Astrocyte of the spinal cord (primary cell): ENCODE measurements at places on chromosomes 7 and 10.

GRCh38 chr7:83821866-83822265 lies 172.9 kb upstream of the SEMA3E start:
- no peak for DNase-seq

GRCh38 chr7:65796205-65796604 lies 76.7 kb upstream of the VKORC1L1 start:
- DNase-seq: no peak

GRCh38 chr7:149869291-149869650 lies 4.5 kb upstream of the ATP6V0E2 start:
- no peak for DNase-seq

DNA sequence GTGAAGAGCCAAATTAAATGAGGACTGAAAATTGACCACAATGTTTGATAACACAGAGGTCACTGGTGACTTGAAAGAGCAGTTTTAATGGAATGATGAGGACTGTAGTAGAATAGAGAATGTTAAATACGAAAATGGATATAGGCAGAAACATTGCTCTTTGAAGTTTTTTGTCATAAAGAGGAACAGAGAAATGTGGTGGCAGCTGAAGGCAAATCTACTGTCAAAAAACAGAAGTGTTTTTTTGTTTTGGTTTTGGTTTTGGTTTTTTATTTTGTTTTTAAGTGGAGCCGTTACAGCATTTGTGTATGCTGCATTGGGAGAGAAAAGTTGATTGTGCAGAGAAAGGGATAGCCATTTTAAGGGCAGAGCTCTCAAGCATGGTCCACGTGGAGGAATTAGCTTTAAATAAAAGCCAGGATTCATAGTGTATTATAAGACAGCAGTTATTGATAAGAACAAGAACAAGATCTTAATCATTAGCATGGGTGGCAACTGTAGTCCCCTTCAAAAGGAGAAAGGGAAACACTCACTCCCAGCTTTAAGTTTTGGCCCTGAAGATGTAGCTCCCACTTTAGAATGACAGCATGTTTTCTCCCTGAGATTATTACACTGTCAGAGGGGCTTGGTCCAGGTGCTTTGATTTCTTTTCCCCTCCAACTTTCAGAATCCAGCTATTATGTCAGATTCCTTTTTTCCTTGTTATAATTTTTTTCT lies 156.7 kb upstream of the BET1 start:
- no peak for DNase-seq

GRCh38 chr10:14487488-14487883 lies 156.8 kb upstream of the FRMD4A start:
- peak; percentile 50 for DNase-seq

DNA sequence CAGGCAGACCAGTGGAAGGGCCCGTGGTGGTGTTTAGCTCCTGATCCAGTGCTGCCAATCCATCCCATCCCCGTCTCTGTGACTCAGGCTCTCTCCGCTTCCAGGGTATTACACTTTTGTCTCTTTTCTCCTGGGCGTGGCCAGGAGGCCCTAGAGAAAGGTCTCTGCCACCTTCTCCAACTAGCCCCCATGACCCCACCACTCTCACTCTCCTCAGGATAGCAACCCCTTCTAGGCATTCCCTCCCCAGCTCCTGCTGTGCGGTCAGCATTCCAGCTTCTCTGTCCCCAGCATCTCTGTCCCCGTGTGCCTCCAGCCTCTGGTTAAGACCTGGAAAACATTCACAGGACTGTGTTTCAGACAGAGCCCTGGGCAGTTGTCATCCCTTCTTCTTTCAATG lies 36.2 kb upstream of the R3HCC1L start:
- DNase-seq: no peak

- no peak for DNase-seq
These were observed 33.9 kb downstream of the TAS2R41 start for GRCh38 chr7:143511593-143512047.

DNA sequence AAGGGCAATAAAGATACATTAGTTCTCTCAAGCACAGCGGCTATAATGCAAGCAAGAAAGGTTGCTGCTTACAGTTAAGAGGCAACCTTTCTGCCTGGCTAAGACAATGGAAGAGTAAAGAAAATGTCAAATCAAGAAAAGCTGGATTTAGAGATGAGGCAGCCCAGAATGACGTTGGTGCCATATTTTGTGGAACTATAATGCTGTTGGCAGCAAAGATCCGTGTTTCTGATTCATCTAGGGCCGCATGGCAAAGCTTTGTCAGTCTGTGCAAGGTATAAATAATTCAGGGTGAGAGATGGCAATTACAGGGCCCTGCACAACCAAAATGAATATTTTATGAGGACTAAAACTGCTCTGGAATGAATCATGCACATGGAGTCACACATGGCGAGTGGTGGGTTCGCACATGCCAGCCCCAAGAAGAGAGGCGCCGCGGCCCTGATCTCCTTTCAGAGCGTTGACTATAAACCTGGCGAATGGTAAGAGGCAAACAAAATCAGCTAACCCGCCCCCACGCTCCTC lies 76.6 kb downstream of the EBF3 start:
- no peak for DNase-seq
